NCI-H1417 treated with DMSO at 0.1 percent for 48 hours (cell line): ENCODE measurements at places on chromosomes 12 and 14.
A peak's percentile ranks its signal among the peaks of the same experiment; 100 is the strongest.

DNA sequence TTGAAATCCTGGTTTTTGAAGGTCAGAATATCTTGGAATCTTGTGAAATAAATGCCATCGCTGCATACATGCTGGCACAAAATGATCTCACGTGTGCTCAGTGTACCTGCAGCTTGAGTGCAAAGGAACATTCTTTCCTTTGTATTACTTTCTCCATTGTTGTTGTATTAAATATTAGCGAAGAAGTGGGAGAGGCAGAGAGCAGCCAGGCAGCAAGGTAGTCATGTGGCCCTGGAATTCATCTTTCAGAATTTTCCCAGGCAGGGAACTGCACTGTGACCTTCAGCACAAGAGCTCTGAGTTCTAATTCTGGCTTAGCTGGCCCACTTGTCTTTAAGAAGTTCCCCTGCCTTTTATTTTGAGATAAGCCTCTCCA, 145.5 kb downstream of the PRKCH start:
- DNase-seq: no peak

GRCh38 chr14:92747701-92748258, 647 bp downstream of the LGMN start:
- no peak for DNase-seq

DNA sequence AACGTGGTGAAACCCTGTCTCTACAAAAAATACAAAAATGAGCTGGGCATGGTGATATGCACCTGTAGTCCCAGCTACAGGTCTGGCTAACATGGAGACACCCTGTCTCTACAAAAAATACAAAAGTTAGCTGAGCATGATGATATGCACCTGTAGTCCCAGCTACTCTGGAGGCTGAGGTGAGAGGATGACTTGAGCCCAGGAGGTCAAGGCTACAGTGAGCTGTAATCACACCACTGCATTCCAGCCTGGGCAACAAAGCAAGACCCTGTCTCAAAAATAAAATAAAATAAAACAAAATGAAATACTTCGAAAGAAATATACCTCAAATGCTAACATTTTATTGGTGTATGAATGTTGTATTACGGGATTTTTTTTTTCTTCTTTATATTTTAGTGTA, 107.6 kb upstream of the EGLN3 start:
- DNase-seq: no peak

DNA sequence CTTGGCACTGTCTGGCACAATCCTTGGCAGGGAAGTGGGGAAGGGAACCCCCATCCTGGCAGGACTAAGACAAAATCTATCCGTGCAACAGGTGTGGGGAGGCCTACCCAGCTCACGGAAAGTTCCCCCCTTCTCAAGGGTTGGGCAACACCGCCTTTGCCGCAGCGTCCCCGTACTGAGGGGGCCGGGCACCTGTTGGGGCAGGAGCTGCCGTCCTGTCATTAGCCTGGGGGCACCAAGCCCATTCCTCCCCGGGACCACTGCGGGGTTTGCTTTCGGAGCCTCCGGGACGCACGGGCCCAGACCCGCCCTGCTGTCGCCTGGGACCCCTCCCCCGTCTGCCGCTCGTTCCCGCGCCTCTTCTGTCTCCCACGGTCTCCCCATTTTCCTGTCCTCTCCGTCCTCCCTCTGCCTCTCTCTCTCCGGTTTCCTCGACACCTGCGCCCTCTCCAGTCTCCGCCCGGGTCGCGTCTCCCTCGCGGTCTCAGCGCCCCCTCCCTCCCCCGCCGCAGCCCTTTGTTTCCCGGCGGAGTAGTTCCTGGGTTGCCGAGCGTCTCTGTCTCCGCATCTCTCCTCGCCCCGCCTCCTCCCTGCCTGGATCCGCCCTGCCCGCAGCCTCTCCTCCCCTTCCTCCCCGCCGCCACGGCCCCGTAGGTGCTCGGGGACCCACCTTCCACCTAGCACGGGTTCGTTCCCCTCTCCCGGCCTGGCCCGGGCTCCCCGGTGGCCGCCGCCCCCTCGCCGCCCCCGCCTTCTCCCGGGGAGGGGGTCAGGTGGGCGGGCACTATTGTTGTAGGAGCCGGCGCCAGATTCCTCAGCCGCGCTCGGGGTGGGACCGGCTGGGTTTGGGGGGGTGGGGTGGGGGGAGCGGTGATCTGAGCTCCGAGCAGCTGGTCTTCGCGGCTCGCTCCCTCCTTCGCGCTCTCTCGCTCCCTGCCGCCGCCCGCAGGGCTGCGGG, at the start of gene CACNB3:
Gene CACNB3, plus strand, starts transcription at position 624 of the 958 bp plus-strand sequence. CDS start 434 bp downstream, outside the sequence.
- DNase-seq: peak; percentile 50

- no peak for DNase-seq
These were observed 14.4 kb upstream of the FIGNL2 start for GRCh38 chr12:51862947-51863346.
